Spleen (tissue), 13 donors: ENCODE measurements at places on chromosomes 7 and 10.
A peak's percentile ranks its signal among the peaks of the same experiment; 100 is the strongest.

- H3K27ac ChIP-seq, result no peak overlapping the region
- H3K36me3 ChIP-seq, result no peaks in the 10 kb centered on the region
- peak; percentile 58 for DNase-seq
- no peaks in the 10 kb centered on the region for H3K4me1 ChIP-seq
Measured at GRCh38 chr10:131277969-131278368, 33.6 kb downstream of the TCERG1L start.

- no peak overlapping the region for H3K4me3 ChIP-seq
- H3K27me3 ChIP-seq, result no peaks in the 10 kb centered on the region
- H3K27ac ChIP-seq, result no peak overlapping the region
- no peak for DNase-seq
- H3K4me1 ChIP-seq, result no peaks in the 10 kb centered on the region
Measured at GRCh38 chr7:55104712-55105433, 86.1 kb downstream of the EGFR start.

DNA sequence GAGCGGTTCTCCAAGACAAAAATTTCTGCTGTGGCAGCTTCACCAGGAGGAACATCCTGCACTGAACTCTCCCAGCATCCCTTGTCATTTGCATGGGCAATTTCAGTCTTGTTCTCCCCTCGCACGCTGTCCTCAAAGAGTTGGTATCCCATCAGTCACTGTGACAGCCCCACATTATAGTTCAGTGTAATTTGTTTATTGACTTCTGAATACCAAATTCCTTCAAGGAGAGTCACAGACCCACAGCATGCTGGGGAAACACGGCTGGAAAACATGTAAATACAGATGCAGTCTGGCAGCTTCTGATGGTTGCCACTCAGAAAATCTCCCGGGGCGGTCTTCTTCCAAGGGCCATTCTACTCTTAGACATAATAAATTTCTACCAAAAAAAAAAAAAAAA lies 151.0 kb upstream of the NEBL start:
- no peak overlapping the region for H3K27ac ChIP-seq
- no peaks in the 10 kb centered on the region for H3K27me3 ChIP-seq
- no peaks in the 10 kb centered on the region for H3K4me1 ChIP-seq
- H3K4me3 ChIP-seq, result no peak overlapping the region

- no peak overlapping the region for H3K4me3 ChIP-seq
- H3K4me1 ChIP-seq, result peaks cover 31% of the 10 kb centered on the region
- DNase-seq, result no peak
- H3K36me3 ChIP-seq, result no peaks in the 10 kb centered on the region
Measured at GRCh38 chr10:92822964-92823363, 25.4 kb upstream of the EXOC6 start.

GRCh38 chr10:33142295-33142694 lies 184.3 kb upstream of the ITGB1 start:
- no peaks in the 10 kb centered on the region for H3K27me3 ChIP-seq
- peaks cover 27% of the 10 kb centered on the region for H3K4me1 ChIP-seq
- no peak overlapping the region for H3K27ac ChIP-seq
- no peaks in the 10 kb centered on the region for H3K36me3 ChIP-seq

- H3K4me3 ChIP-seq, result no peak overlapping the region
- no peaks in the 10 kb centered on the region for H3K27me3 ChIP-seq
- H3K27ac ChIP-seq, result no peak overlapping the region
- H3K36me3 ChIP-seq, result no peaks in the 10 kb centered on the region
Measured at GRCh38 chr7:50095634-50096033, 2.6 kb upstream of the ZPBP start.
